ENCODE measurements at places on chromosomes 5 and 9. TPM values are rescaled to one million over a fixed set of nuclear protein-coding genes. Genes with fewer than 3 reads are reported as not detected.

DNA sequence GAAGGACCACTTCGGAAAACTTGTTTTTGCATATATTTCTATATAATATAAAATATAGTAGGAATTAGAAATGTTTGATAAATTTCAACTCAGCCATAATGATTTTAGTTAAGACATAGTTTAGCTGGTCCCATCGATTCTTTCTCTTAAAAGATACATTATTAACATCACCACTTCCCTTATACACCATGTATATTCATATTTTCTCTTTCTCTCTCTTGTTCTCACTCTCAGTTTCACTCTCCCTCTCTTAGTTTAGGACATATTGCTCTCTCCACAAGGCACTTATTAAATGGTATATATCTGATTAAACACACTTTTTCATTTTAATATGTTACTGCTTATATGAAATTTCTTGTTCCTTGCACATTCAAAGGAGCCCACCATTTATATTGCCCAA lies 90.1 kb upstream of the RASEF start:
- no peaks in the 10 kb centered on the region for H3K27me3 ChIP-seq
- H3K36me3 ChIP-seq, result no peaks in the 10 kb centered on the region
- H3K4me1 ChIP-seq, result no peaks in the 10 kb centered on the region

GRCh38 chr5:159489779-159490178 lies 159.5 kb upstream of the IL12B start:
- no peak overlapping the region for H3K4me3 ChIP-seq
- H3K27me3 ChIP-seq, result no peaks in the 10 kb centered on the region
- H3K27ac ChIP-seq, result no peak overlapping the region
- H3K4me1 ChIP-seq, result no peaks in the 10 kb centered on the region
- no peak for DNase-seq

DNA sequence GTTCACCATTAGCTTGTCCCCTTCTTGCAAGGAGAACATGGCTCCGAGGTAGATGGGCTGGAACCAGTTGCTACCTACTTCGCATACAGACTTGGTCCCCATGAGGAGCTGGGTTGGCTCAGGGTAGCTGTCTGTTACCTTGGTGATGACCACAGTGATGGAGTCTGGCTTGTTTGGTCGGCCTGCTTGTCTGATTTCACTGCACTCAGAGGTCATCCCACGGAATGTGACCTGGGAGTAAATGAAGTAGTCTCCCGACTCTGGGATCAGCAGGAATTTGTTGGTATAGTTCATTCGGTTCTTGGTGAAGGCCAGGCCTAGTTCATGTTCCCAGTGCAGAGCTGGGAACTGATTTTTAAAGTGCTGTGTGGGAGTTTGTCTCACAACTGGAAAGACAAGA lies 15.3 kb downstream of the TNFSF15 start:
- no peak for DNase-seq
- H3K36me3 ChIP-seq, result no peaks in the 10 kb centered on the region
- no peak overlapping the region for H3K4me3 ChIP-seq
- H3K4me1 ChIP-seq, result no peaks in the 10 kb centered on the region
- no peaks in the 10 kb centered on the region for H3K27me3 ChIP-seq
- H3K27ac ChIP-seq, result no peak overlapping the region

- H3K36me3 ChIP-seq, result no peaks in the 10 kb centered on the region
- H3K4me3 ChIP-seq, result no peak overlapping the region
- no peaks in the 10 kb centered on the region for H3K27me3 ChIP-seq
- no peak overlapping the region for H3K27ac ChIP-seq
These were observed 376.0 kb upstream of the PAPPA start for GRCh38 chr9:115777610-115778009.

GRCh38 chr5:35365758-35366157 lies 135.5 kb upstream of the PRLR start:
- no peak overlapping the region for H3K4me3 ChIP-seq
- H3K27me3 ChIP-seq, result no peaks in the 10 kb centered on the region
- H3K27ac ChIP-seq, result no peak overlapping the region
- H3K4me1 ChIP-seq, result no peaks in the 10 kb centered on the region

- H3K4me3 ChIP-seq, result no peak overlapping the region
- H3K4me1 ChIP-seq, result no peaks in the 10 kb centered on the region
- H3K27me3 ChIP-seq, result no peaks in the 10 kb centered on the region
- no peak for DNase-seq
These were observed 34.6 kb downstream of the SGCD start for GRCh38 chr5:156361436-156362109.

DNA sequence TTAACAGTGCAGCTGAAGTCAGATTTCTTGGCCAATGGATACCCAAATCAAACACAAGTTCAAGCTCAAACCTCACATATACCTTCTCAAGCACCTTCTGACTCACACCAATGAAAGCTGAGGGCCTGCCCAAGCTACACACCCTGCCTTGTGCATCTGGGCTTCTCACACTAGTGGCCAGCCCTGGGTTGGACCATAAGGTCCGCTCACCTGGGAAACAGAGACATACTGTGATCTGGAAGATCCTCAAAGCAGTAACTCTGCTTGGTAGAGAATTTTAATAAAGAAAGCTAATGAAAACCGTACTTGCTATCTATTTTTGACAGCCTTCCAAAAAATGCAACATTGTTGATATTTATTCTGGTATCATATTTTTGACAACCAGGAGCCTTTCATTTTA lies 7.4 kb upstream of the TRPM3 start:
- H3K27ac ChIP-seq, result no peak overlapping the region
- H3K4me1 ChIP-seq, result no peaks in the 10 kb centered on the region
- no peaks in the 10 kb centered on the region for H3K27me3 ChIP-seq
- DNase-seq, result no peak
- no peaks in the 10 kb centered on the region for H3K36me3 ChIP-seq

DNA sequence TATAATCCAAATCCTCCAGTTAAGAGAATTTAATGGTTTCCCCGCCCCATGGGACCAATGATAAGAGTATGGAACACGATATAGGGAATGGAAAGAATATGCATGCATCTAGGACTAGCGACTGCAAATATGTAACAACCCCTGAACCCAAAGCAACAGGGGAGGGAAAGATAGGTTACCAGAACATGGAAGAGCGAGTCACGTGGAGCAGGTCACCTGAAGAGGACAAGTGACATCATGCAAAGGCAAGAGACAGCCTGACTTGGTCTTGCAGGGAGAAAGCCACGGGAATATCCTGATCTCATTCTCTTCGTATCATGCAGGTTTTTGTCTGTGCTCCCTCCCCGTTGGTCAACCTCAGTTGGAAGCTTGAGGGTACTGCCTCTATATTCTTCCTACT lies 4.7 kb upstream of the UHRF2 start:
- peaks cover 5% of the 10 kb centered on the region for H3K4me1 ChIP-seq
- no peak overlapping the region for H3K4me3 ChIP-seq
- no peak overlapping the region for H3K27ac ChIP-seq
- H3K27me3 ChIP-seq, result no peaks in the 10 kb centered on the region
- no peaks in the 10 kb centered on the region for H3K36me3 ChIP-seq

The TAF1L gene
- total RNA-seq, result 0.03 TPM
